ENCODE measurements at places on chromosomes 1 and 21.

DNA sequence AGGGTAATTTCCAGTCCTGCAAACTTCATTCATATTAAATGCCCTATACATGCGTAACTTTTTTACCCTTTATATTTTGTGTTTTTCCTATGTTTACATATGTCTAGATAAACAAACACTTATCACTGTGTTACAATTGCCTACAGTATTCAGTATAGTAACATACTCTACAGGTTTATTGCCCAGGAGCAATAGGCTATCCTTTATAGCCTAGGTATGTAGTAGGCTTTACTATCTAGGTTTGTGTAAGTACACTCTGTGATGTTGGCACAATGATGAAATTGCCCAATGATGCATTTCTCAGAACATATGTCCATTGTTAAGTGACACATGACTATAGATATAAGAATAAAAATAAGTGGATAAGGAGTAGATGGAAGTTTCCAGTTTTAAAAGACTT lies 345.5 kb upstream of the C1orf87 start:
- DNase-seq: no peak

- DNase-seq: no peak
Observed at GRCh38 chr1:117696561-117696960, 90.7 kb downstream of the TENT5C start.

GRCh38 chr1:160711602-160712311 lies at the start of gene CD48:
Gene CD48, minus strand, starts transcription at chr1:160711822. Its CDS starts 59 bp downstream, at chr1:160711763.
- DNase-seq: peak; percentile 76

- peak; percentile 86 for DNase-seq
Observed at GRCh38 chr1:235999259-235999925, 65.5 kb downstream of the NID1 start.

GRCh38 chr1:227343727-227344551 lies 25.6 kb upstream of the CDC42BPA start:
- no peak for DNase-seq

DNA sequence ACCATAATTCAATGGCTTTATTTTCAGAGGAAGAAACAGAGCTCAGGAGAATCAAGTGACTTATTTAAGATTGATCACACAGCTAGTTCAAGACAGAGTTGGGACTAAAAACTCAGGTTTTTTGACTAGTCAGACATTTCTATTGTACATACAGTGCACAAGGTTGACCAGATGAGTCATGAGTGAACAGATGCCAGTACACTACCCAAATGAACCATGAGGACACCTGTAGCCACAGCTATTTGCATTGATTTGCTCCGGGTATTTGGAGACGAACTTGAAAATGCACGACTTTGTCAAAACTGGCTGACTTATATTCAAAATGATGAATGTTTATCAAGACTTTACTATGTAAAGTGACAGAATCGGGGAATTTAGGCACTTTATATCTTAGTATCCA lies 161.7 kb upstream of the ST6GALNAC5 start:
- no peak for DNase-seq

GRCh38 chr1:32894681-32895080 lies 6.5 kb downstream of the TMEM54 start:
- no peak for DNase-seq

- no peak for DNase-seq
Observed at GRCh38 chr1:9672444-9672843, 20.9 kb downstream of the PIK3CD start.

- peak; percentile 13 for DNase-seq
Observed at GRCh38 chr1:16386454-16387113, 19.5 kb downstream of the SZRD1 start.

DNA sequence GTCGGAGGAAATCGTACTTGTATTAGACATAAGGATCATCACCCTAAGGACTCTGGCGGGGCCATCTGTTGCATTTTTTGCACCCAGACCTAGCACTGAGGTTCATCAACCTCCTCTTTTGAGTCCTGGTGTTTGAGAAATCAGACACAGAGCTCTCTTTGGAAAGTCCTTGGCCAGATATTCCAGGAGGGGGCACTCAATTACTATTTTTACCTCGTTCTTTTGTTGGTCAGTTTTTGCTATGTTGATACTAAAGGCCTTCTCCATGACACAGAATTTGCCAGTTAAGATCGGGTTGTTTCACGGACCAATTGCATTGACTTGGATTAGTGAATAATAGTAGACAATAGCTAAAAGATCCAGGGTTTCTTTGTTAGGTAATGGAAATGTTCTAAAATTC lies 711.2 kb downstream of the KCNT2 start:
- no peak for DNase-seq

DNA sequence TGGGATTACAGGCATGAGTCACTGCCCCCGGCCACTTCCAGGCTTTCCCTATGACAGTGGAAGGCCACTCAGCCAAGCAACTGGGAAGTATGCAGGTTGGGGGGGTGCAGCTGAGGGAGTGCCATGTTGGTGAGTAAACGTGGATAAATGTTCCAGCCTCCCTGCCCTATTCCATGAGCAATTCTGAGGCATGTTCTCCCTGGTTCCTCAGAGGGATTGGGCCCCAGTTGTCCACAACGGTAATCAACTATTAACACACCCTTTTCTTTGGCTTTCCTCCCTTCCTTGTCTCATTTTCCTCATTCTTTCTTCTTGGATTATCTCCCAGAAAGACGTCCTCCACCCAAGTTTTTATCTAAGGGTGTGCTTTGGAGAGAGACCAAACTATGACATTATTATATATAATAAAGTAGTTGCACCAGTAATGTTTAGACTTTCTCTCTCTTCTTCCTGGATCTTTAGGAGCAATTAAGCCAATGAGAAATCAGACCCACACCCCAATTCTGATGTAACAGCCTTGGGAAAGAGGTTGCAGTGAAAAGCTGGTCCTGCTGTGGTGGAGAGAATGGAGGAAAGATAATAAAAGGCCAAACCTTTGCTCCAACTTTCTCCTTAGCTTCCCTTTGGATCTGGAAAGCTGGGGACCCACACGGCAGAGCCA lies 6.8 kb upstream of the SLAMF9 start:
- DNase-seq: no peak

DNA sequence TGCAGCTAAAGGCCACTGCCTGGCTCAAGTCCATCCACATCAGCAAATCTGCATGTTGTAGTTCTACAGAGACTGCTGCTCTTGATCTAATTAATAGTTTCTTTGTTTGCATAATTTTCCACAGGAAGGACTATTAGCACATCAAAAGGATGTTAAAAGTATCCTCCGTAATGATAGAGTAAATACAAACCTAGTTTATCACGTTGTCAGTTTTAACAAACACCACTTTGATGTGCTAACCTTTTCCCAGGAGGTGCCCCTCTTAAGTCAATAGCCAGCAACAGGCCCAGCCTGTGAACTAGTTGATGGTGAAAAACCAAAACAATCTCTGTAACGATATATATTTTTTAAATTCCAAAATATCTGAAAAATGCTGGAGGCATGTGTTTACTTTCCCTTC lies 64.2 kb upstream of the SLC22A15 start:
- DNase-seq: no peak

- no peak for DNase-seq
Observed at GRCh38 chr1:245440922-245441321, 286.1 kb downstream of the KIF26B start.

- no peak for DNase-seq
Observed at GRCh38 chr1:64042331-64043100, 160.9 kb upstream of the UBE2U start.

- no peak for DNase-seq
Observed at GRCh38 chr1:40732756-40733301, 41.3 kb downstream of the NFYC start.

DNA sequence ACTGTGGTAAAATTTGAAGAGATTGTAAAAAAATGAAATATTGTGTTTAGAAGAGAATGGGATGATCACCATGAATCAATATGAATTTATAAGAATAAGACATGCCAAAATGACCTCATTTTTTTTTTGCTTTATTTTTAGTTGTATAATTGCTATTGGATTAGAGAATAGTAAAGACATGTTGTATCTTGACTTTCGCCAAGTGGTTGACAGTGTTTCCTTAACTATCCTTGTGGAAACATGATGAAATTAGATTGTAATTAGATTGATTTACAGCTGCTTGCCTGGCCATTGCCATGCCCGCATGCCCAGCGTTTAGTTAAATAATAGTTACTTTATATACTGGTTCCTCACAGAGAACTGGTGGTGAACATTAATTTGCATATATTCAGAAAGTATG lies 154.9 kb downstream of the MAGI3 start:
- no peak for DNase-seq

DNA sequence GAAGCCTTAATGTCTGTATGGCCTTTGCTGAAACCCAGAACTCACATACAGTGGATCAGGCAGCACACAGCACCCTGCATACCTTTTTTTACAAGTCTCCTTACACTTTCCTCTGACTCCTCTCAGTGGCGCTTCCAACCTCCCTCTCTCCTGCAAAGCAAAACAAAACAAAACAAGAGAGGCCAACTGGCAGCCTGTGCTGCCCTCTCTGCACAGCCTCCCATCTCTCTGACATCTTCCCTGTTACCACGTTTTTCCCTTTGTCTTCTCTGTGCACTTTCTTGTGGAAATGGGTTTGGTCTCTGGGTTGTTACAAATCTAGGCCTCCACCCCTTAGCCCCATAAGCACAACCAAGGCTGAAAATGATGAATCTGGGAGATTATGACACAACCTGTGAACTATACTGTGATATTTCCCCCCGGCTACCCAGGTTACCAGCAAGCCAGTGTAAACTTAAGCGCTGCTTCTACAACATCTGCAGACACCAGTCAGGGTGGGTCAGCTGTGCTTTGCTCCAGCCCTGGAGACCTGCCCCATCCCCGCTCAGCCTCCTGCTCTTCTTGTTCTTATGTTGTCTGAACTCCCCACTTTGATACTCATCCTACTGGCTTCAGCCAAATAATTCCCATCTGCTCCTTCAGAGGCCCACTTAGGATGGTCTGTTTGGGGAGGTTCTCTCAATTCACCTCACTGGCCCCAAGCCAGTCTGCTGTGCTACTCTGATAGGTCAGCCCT lies 54.9 kb upstream of the FMOD start:
- DNase-seq: no peak

GRCh38 chr1:207455183-207455754 lies 1.1 kb downstream of the CR2 start:
- no peak for DNase-seq

- no peak for DNase-seq
Observed at GRCh38 chr1:54950006-54950368, 30.4 kb upstream of the TMEM61 start.

GRCh38 chr1:234713859-234714258 lies 103.9 kb upstream of the IRF2BP2 start:
- DNase-seq: no peak

DNA sequence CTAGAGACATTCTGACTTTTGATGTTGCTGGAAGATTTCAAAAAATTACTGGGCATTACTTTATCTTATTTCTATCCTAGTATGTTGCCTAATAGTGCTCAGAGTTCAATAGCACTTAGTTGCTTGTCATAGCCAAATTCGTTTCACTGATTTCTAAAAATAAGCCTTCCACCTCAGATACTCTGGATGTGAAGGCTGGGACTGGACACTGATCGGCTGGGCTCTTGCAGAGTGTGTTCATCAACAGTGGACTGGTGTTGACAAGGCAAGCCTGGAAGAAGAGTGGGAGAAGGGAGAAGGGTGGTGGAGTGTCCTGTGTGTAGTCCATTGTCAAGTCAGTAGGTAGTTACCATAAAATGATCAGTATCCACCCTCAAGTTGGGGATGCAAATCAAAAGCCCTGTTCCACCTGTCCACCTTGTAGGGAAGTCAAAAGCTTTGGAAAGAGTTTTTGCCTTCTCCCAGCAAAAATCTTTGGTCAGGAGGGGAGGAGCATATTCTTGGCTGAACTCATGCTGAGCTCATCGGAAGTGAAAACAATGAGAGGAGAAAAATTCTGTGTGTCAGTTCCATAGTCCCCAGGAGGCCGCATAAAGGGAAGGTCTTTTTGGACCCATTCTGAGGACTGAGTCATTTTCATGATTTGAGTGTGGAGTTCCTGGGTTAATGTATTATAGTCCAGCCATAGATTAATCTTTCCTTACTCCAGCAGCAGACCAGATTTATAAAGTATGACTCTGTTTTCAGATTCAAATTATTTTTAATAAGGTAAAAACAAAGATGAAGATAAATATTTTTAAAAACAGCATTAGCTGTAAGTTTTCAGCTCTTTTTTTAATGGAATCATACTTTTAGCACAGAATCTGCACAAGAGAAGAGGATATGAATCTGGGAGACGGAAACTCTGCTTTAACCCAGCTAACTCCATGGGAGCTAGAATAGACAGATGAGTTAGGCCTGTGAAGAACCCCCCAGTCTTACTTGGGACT lies 99.5 kb upstream of the BMP8A start:
- DNase-seq: no peak

- no peak for DNase-seq
Observed at GRCh38 chr1:64983110-64983509, 16.8 kb upstream of the JAK1 start.

DNA sequence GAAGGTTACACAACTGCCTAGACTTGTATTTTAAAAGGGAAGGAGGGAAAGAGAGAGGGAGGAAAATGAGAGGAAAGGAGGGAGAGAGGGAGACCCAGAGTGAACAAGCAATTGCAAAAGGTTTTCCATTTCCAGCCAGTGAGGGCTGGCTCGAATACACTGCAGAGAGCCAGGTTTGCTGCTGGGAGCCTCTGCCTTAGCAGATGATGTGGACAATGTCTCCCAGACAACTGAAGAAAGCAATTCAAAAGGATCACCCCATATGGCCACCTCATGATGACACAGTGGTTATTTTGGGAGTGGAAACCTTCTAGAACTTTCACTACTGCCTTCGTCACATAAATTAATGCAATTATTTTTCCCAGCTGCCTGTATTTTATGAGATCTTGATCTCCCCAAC lies 86.4 kb downstream of the BCAR3 start:
- DNase-seq: no peak

GRCh38 chr1:10824821-10825540 lies 28.5 kb upstream of the CASZ1 start:
- DNase-seq: no peak

DNA sequence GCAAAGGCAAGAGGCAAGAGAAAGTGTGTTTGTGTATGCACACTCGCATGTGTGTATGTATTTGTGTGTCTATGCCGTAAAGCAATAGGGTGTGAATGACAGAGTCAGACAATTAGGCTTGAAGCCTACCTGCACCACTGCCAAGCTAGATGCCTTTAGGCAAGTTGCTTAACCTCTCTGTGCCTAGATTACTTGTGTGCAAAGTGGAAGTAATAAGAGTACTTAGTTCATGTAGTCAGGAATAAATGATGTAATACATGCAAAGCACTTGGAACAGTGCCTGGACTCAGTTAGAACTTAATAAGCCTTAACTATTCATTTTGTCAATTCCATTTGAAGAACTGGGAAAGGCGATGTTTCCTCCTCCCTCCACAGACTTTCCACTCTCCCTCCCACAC lies 31.7 kb downstream of the LAMB3 start:
- DNase-seq: no peak
